Jurkat, Clone E6-1 (cell line): ENCODE measurements at places on chromosomes 16 and 17.

GRCh38 chr17:46001390-46002310, 2.6 kb downstream of the STH start:
- DNase-seq = no peak

- no peak for DNase-seq
These were observed 62.1 kb downstream of the ZZEF1 start for GRCh38 chr17:4080686-4081085.

DNA sequence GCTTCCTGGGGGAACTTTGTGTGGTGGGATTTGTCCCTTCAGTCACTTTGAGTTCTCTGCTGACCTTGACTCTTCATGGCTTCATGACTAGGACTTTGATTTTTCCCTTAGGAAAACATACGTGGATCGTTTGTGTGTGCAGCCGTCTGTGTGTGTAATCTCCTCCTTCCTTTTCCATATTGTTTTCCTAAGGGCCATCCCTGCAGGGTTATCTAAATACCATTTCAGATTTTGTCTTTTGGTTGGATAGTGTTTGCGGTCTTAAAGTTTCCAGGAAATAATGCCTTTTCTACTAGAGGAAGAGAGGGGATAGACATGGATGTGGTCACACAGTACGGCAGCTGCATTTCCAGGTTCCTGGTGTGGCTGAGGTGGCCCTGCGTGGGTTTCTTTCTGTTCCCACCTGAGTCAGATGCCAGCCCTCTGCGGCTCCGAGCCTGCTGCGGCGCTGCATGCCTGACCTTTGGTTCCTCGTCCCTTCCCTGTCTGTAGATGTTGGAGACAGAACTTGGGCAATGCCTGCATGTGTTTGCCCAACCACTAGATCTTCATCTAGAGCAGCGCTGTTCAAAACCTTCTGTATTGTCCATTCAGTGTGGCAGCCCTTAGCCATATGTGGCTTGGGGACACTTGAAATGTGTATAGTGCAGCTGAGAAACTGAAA, 72.0 kb upstream of the LGALS9 start:
- DNase-seq = no peak

DNA sequence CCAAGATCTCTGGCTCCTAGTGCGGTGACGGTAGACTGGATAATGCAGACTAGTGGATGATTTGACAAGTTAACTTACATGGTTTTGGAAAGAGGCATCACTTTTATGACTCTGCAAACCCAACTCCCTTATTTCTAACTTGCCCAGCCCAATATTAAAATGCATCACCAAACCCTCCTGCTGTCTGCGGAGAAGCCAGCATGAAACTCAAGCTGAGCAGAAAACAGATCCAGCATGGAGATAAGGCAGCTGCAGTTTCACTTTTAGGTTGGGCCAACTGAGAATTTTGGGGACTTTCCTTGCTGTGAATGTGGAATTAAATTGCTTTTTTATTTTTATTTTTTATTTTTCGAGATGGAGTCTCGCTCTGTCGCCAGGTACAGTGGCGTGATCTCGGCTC, 27.8 kb downstream of the CDH1 start:
- DNase-seq = no peak

DNA sequence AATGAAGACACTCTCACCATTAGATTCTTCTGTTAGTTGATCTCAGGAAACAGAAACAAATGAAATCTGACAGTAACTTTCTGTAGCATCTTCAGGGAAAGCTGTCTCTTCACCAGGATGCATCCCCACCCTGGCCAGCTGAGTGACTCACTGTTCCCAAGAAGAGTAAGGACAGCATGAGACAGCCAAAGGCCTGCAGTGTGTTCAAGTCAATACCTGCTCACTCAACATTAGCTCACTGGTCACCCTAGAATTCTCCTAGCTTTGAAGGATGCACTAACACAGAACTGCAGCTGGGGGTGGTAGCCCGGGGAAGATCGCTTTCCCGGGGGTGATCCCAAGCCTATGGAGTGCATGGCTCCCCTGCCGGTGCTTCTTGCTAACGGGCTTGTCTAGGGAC, 28.2 kb upstream of the CLEC18B start:
- no peak for DNase-seq

- no peak for DNase-seq
These were observed 64.0 kb downstream of the NT5M start for GRCh38 chr17:17366941-17367875.

GRCh38 chr16:26005336-26005735, 313.6 kb downstream of the HS3ST4 start:
- DNase-seq = no peak

GRCh38 chr16:53886482-53887378, 182.8 kb downstream of the FTO start:
- DNase-seq = no peak

GRCh38 chr17:42853004-42853403, 2.0 kb downstream of the AOC3 start:
- DNase-seq = no peak

DNA sequence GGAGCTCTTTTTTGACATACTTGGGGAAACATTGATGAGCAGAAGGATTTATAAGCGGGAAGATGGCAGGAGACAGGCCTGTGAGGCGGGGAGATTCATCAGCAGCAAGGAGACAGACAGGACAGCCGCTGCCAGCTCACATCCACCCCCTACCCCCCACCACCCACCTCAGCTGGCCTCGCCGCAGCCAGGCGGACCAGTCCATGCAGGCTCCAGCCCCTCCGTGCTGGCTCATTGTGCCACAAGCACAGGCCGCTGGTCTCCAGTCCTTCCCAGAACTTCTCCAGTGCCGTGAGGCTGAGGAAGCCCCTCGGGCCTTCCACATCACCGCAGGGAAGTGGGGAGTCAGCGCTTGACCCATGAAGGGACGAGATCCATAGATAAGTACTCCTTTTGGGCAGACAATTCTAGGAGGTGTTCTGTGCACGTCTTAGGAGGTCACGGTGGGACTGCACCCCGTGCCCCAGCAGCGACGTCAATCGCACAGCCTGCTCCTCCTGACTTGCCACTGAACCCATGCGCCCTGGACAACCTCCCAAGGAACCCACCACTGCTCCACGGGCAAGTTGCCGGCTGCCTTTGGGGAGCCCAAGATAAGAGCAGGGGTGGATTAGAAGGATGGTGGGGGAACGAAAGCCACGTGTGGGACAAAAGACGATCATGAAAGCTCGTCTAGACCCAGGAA, 323.6 kb downstream of the C16orf95 start:
- DNase-seq = no peak

GRCh38 chr17:52681480-52681879, 523.0 kb upstream of the CA10 start:
- DNase-seq = no peak

GRCh38 chr16:81633680-81634379, 145.3 kb upstream of the PLCG2 start:
- no peak for DNase-seq
